Activated T-cell treated with anti-CD3 and anti-CD28 coated beads for 24 hours (primary cell): ENCODE measurements at places on chromosomes 11 and 22.

GRCh38 chr11:117005758-117006157, 92.5 kb downstream of the SIK3 start:
- DNase-seq = no peak

DNA sequence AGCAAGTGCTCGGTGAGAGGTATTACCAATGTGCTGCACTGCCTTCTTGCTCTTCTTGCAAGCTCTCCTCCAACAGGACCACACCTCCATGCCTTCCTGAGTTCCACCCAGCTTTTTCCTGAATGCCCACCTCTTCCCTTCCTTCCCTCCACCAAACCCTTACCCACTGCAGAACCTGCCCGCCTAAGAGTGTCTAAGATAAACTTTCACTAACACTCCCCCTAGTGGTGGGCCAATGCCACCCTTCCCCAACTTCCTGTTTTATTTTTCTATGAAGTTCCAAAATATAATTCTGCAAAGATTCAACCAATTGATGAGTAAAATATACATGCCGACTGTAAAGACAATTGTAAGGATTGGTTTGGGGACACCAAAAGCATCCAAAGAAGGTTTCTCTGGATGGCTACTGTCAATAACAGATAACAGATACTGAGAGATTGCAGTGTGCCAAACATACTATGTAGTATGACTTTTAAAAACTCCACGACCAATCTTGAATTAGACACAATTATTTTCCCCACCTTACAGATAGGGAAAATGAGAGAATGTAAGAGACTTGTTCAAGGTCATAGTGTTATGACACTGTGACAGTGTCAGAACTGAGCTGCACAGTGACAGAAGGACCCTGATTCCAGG, 38.6 kb upstream of the BMAL1 start:
- DNase-seq = peak; percentile 42

DNA sequence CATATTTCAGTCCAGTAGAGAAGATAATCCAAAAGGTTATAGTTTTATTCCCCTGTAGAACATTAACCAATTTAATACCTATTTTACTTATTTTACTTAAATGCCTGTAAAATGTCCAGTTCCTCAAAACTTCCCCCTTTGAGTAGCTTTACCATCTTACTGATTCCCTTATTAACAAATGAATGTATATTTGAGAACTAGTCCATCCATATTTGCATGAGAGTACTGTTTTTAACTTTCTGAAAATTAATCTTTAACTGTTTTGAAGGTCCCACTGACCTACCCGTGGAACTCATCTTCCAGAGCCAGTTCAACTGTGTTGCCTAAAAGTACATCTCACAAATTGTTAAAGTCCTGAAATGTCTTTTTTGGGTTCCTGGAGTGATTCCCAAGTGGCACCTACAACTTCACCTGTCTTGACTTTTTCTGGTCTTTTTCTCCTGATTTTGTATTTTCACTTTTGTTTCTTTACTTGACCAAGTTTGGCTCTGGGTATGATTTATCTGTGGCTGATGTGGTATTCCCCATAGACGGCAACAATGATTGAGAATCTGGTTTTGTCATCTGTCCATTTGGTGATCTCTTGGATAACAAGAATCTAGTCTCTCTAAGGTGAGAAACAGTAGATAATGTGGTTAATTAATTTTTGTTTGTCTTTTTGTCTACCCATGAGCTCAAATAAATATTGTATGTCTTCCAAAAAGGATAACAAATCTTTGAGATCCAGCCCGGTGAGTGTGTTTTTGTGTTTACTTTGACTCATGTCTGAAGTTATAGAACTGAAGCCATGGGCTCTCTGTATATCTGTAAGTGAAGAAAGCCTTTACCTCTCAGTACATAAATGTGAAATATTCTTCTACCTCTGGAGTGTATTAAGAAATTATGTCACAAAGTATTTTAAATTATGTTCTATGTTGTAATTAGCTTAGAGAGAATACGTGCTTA, 174.2 kb downstream of the ETS1 start:
- no peak for DNase-seq

GRCh38 chr22:35039625-35040024, 26.3 kb upstream of the ISX start:
- no peak for DNase-seq

DNA sequence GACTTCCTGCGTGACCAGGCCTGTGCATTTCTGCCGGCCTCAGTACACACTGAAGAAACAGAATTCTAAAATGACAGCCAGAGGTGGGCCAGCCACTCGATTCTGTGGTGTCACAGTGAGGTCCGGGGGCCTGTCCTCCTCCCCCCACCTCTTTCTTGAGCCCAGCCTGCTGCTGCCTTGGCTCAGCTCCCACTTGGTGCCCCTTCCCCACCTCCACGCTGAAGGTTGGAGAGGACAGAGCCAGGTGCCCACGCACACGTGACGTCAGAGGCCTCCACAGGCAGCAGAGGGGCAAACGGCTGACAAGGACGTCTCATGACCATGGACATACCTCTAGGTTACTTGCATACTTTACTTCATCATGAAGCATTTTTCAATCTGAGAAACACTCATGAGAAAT, 78.0 kb upstream of the SHANK2 start:
- DNase-seq = no peak

GRCh38 chr11:34970033-34970432, 53.6 kb downstream of the PDHX start:
- DNase-seq = no peak

DNA sequence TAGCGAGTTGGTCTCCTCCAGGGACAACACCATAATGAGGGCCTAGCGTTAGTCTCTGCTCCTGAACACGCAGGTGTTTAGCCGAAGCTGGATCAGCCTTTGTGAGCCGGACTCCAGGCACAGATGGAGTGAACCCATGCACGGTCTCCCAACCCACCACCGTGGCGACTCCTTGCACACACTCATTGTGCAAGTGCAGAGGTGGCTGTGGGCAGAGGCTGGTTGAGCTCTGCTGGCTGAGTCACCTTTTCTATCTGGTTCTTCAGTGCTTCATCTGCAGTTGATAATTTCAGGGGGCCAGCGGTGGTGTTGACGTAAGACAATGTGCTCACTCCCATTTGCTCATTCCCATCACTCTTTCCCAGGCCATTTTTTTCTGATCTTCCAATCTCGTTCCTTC, 72.1 kb upstream of the SLC22A12 start:
- no peak for DNase-seq

- no peak for DNase-seq
These were observed 9.5 kb downstream of the RBMXL2 start for GRCh38 chr11:7098235-7098832.

DNA sequence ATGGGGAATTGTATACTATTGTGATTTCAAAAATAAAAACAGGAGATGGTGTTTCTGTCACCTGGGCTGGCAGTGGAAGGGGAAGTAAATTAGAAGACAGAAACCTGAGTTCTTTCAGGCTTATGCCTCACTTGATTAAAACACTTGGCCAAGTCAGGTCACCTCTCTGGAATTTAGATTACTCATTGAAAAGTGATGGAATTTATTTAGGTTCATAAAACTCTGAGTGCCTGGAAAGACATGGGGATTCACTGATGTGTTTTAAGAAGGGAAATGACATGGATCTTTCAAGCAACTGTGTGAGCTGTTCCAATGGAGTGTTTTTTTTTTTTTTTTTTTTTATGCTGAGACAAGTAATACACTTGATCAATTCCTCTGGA, 400.1 kb downstream of the TMEM135 start:
- no peak for DNase-seq

- DNase-seq = no peak
These were observed 4.6 kb downstream of the C11orf71 start for GRCh38 chr11:114395736-114396135.

DNA sequence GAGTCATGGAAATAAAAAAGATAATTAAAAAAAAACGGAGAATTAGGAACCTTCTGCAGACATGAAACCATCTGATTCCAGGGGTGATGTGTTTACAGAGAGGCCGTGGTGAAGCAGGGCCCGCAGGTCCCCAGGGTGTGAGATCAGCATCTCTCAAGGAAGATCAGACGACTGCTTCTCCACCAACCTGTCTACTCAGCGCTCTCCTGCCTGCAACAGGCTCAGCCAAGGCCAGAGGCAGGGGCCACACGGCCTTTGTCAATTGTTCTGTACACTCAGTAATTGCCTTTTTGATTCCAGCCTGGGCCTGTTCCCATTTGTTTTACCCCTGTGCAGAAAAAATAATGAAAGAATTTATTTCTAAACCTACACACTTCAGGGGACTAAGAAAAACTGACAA, 124.6 kb downstream of the NXPE2 start:
- DNase-seq = no peak

DNA sequence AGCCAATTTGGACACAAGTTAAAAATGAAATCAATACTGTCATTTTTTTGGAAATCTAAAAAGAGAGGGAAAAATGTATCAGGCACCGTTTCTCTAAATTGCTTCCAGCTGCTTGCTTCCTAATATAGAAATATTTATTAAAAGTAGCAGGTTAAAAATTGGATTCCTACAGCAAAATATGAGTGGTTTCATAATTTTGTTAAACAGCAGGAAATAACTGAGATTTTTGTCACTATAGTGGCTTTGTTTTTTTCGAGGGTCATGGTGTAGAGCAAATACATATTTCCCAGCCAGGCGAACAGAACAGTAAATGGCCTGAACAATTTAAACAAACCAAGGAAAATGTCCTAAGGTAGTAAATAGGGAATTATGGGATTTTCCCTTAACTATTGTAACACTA, 159.7 kb downstream of the DDX10 start:
- no peak for DNase-seq

- DNase-seq = no peak
These were observed 123.0 kb downstream of the TRIM44 start for GRCh38 chr11:35785287-35786167.

GRCh38 chr11:102482433-102482832, 29.9 kb upstream of the TMEM123 start:
- DNase-seq = no peak

GRCh38 chr11:61737636-61738386, 14.6 kb upstream of the MYRF start:
- no peak for DNase-seq

DNA sequence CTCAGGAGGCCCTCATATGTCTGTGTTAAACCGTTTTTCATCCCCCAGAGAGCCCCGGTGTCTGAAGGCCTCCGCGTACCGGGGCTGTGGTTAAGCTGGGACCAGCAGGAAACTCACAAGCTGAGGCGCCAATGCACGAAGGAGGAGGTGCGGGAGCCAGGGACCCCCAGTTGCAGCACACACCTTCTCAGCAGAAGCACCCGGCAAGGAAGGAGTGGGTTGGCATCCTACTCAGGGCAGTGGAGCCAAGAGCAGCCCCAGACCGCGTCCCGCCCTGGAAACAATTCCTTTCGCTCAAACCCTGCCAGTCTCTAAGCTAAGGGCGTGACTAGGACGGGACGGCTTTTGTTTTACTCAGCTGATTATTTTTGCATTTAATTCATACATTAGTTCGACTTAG, 726.9 kb downstream of the BRD1 start:
- DNase-seq = no peak

GRCh38 chr11:13487661-13488030, 8.2 kb downstream of the PTH start:
- DNase-seq = no peak

- no peak for DNase-seq
These were observed 843 bp downstream of the OR56B1 start for GRCh38 chr11:5737091-5737490.

DNA sequence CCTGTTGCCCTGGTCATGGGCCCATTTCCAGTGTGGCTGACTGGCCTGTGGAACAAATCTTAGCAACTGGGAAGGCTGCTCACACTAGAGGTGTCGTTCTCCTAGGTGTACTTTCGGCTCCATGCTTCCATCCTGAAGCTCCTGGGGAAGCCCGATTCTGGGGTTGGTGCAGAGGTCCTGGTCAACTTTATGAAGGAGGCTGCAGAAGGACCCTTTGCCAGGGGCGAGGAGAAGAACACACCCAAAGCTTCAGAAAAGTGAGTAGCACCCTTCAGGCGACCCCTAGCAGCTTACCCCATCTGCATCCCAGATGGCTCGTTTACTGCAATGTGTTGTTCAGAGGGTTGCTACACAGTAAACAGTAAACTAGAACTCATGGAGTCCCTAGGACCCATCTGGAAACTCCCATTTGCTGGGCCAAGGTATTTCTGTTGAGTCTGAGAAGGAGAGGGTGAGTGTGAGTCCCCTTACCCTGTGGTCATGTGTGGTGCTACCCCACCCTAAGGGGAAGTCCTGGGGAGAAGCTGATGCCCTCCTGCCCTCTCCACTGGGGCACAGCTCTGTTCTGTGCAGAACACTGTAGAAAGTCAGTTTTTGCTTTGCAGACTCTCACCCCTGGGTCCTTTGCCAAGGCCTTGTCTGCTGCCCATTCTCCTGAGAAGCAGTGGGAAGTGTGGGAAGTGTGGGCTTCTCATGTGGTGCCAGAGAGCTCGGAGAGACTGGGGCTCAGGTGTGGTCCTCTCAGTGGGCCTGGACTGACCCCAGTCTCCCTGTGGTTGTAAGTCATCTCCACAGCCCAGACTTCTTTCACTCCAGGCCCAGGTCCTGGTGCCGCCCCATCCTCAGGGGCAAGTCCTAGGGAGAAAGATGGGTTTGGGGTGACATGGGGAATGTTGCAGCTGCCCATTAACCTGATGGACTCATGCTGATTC, 85.0 kb downstream of the CABIN1 start:
- DNase-seq = no peak

- no peak for DNase-seq
These were observed 363.7 kb upstream of the ISX start for GRCh38 chr22:34702279-34702678.

DNA sequence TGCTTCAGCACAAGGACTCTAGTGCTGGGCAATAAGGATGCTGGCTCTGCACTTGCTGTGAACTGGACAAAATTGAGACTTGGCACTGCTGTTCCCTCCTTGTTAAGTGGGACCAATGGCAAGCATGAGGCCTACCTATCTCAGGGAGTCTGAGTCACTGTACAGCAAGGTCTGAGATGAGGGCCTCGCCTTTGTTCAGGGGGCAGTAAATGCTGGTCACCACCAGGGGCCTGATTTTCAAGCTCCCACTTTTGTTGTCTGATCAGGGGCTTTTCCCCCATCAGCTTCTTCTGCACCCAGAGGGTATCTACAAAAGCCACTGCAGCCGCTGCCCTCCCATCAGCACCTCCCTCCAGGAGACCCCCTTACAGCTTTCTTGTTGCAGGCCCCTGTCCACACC, 22.8 kb downstream of the DHCR7 start:
- no peak for DNase-seq

- no peak for DNase-seq
These were observed 35.4 kb downstream of the CD82 start for GRCh38 chr11:44600839-44601383.

DNA sequence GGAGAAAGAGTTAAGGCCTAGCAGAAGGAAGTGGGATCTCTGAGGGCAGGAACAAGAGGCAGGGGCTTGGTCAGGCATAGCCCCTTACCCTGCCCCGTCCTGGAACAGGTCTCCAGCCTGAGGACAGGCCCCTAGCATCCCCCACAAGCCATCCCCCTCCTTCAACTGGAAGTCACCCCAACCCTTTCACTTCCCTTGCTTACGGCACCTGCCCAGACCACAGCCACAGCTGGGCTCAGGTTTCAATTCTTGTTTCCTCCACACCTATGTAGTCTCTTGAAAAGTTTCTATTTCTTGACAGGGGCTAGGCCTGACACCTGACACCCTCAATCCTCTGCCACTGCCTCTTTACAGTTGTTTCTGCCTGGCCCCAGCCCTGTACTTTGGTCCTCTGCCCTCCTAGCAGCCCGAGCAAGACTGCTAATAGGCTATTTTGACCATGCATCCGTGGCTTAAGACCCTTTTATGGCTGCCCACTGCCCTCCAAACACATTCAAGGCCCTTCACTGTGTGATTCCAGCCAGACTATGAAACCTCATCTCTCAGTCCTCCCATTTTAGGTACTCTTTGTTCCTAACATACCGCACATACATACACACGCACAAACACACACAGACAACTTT, 10.9 kb upstream of the FCHSD2 start:
- DNase-seq = peak; percentile 15

GRCh38 chr11:119371778-119372182, 9.7 kb downstream of the USP2 start:
- DNase-seq = no peak
